ENCODE measurements at places on chromosomes 7 and 10. TPM values are rescaled to one million over a fixed set of nuclear protein-coding genes. Genes with fewer than 3 reads are reported as not detected.
A peak's percentile ranks its signal among the peaks of the same experiment; 100 is the strongest.

DNA sequence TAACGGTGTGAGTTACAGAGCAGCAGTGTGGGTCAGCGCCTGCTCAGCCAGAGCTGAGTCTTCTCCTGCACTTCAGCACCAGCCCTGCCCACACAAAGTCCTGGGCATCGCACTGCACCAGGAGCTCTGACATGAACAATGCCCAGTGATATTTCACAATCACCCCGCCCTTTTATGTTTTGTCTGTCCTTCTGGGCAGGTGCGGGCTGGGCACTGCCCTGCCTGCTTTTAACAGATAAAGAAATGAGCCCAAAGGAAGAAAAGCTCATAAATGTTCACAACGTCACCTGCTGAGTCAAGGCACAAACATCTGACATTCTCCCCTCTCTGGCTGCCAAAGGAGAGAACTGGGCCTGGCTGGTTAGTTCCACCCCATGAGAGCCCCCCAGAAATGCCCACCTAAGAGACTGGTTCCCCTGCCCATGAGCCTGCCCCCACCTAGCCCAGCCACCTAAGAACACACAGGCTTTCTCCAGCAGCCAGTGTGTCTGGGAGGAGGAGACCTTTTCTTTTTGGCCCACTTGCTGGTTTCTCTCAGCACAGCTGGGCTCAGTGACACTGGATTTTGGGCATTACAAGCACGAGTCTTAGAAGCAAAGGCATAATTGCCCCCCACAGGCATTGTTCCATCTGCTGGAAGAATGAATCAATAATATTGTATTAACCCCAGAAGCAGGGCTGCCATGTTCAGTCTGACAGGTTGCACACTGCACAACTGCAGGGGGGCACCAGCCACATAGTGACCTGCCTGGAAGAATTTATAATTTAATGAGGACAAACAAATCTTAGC lies 22.3 kb downstream of the CALML3 start:
- peak; percentile 53 for DNase-seq
- peaks cover 27% of the 10 kb centered on the region for H3K4me1 ChIP-seq
- peak overlapping the region; percentile 57 for H3K4me3 ChIP-seq
- peak overlapping the region; percentile 61 for H3K27ac ChIP-seq
- no peaks in the 10 kb centered on the region for H3K36me3 ChIP-seq

DNA sequence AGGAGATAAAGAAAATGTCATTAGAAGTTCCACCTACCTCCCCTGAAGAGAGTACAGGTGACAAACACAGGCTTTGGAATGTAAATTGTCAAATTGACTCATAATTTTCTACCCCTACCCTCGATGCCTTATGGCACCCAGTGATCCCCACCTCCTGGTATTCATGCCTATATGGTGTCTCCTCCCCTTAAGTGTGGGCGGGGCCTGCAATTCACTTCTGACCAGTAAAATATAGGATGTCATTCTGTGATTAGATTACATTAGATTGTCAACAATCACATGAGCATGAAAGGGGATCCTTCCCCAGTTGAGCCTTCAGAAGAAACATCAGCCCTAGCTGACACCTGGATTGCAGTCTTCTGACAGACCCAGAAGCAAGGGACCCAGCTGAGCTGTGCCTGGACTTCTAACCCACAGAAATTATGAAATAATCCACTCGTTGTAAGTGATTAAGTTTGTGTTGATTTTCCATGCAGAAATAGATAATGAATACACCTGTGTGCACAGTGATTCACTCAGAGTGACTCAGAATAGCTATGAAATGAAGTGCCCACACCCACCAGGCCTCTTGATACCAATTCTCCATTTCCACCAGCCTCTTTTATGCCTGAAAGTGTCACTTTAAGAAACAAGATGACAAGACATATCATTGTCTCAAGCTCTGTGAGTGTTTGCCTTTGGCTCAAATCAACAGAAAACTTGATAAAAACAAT lies 8.5 kb upstream of the SLC39A12 start:
- no peak overlapping the region for H3K27ac ChIP-seq
- H3K4me1 ChIP-seq, result no peaks in the 10 kb centered on the region
- H3K36me3 ChIP-seq, result no peaks in the 10 kb centered on the region
- no peak for DNase-seq

DNA sequence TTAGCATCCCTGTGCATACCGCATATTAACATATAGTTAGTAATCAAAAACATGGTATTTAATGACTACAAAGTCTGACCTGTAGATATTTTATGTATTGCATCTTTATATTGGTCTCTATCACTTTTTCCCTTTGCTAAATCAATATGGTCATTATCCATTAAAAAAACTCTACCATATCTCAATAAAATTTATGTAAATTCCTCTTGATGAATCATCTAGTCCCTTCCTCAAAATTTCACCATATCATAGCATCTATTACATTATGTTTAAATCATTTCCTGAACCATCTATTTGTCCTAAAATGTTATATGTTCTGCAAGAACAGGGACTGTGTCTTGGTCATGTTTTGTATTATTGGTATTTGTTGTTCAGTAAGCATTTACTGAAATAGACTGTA lies 7.7 kb upstream of the ING3 start:
- H3K4me1 ChIP-seq, result no peaks in the 10 kb centered on the region
- no peak for DNase-seq
- H3K27ac ChIP-seq, result no peak overlapping the region
- no peaks in the 10 kb centered on the region for H3K27me3 ChIP-seq
- H3K4me3 ChIP-seq, result no peak overlapping the region

- H3K4me3 ChIP-seq, result no peak overlapping the region
- peak; percentile 60 for DNase-seq
- H3K4me1 ChIP-seq, result peaks cover 11% of the 10 kb centered on the region
Measured at GRCh38 chr7:12638851-12639456, 48.5 kb upstream of the ARL4A start.

GRCh38 chr10:57338823-57339558 lies 928.7 kb downstream of the IPMK start:
- H3K4me3 ChIP-seq, result no peak overlapping the region
- no peaks in the 10 kb centered on the region for H3K36me3 ChIP-seq
- H3K27ac ChIP-seq, result no peak overlapping the region

ITIH2 gene
- not detected for polyA plus RNA-seq
